Activated CD8-positive, alpha-beta memory T cell treated with anti-CD3 and anti-CD28 coated beads, Interleukin-2, amount 10 ng/mL, durations not matched to agents 7 days and 5 days (primary cell): ENCODE measurements at places on chromosomes 1 and 21. TPM values are rescaled to one million over a fixed set of nuclear protein-coding genes. Genes with fewer than 3 reads are reported as not detected.

- no peaks in the 10 kb centered on the region for H3K36me3 ChIP-seq
- no peak overlapping the region for H3K27ac ChIP-seq
Measured at GRCh38 chr1:25774206-25774803, 25.7 kb upstream of the SELENON start.

GRCh38 chr1:205935869-205936268 is 7.4 kb downstream of the SLC26A9 start:
- no peak overlapping the region for H3K4me3 ChIP-seq
- H3K27ac ChIP-seq, result no peak overlapping the region
- DNase-seq, result no peak
- H3K4me1 ChIP-seq, result no peaks in the 10 kb centered on the region

Gene ARHGAP30
- 273 TPM for total RNA-seq

GRCh38 chr1:173894189-173894588 is 22.9 kb downstream of the SERPINC1 start:
- H3K4me3 ChIP-seq, result no peak overlapping the region
- H3K27me3 ChIP-seq, result no peaks in the 10 kb centered on the region
- no peak for DNase-seq
- H3K4me1 ChIP-seq, result no peaks in the 10 kb centered on the region
- peaks cover 21% of the 10 kb centered on the region for H3K36me3 ChIP-seq

DNA sequence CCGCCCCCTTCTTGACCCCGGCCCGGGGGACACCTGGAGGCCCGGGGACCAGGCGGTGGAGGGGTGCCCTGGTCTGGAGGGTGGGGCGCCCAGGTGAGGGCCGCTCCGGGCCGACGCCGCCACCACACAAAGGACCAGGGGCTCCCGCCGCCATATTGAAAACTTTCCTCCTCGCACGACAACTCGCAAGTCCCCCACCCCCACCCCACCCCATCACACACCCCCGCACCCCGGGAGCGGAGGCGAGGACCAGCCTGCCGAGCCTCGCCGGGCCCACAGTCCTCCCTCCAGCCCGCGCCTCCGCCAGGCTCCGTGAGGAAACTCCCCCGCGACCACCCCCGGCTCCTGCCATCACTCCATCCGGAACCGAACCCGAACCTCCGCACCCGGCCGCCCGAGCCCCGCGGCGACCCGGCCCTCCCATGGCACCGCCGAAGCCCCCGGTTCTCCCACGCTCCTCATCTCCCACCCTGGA is 733 bp downstream of the KDM5B start:
- DNase-seq, result peak; percentile 62
- peak overlapping the region; percentile 59 for H3K27ac ChIP-seq
- peaks cover 20% of the 10 kb centered on the region for H3K27me3 ChIP-seq
- H3K4me3 ChIP-seq, result peak overlapping the region; percentile 78
- peaks cover 3% of the 10 kb centered on the region for H3K36me3 ChIP-seq

DNA sequence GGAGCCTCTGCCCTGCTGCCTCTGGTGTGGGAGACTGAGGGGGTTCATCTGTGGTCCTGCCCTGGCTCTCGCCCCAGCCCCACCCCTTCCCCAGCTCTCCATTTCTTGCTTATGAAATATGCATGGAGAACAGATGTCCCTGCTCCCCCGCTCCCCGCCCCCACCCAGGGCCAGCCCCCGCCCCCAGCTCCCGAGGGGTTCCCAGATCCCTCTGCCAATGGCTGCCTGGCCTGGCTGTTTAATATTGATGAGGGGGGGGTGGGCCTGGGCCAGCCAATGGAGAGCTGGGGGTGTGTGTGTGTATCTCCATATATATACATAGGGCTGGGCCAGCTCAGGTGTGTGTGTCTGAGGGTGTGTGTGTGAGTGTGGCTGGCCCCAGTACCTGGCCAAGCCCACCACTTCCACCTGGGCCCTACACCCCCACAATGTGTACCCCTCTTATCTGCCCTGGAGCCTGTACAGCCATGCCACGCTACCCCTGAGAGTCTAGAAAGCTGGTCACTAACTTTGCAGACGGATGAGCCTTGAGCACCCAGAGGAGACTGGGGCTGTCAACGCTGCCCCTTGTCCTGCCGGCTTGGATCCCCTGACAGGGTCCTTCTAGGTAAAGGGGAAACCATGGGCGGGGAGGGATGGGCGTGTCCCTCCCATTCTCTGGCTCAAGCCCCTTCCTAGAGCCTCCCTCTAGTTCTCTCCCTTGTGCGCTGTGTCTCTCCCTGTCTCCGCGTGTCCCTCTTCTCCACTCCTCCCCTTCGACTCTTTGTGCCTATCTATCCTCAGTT is at the start of gene NHLH1:
Gene NHLH1 (plus strand): TSS at position 341 of the 785 bp plus-strand sequence. CDS start 3,661 bp downstream, outside the sequence.
- no peaks in the 10 kb centered on the region for H3K27me3 ChIP-seq
- peak within 1 kb of the TSS; percentile 22 for H3K27ac ChIP-seq
- peaks cover 2% of the 10 kb centered on the region for H3K4me1 ChIP-seq

GRCh38 chr1:150566589-150567340 is 12.6 kb downstream of the MCL1 start:
- peak overlapping the region; percentile 98 for H3K27ac ChIP-seq
- no peak for DNase-seq
- peaks cover 87% of the 10 kb centered on the region for H3K4me1 ChIP-seq

DNA sequence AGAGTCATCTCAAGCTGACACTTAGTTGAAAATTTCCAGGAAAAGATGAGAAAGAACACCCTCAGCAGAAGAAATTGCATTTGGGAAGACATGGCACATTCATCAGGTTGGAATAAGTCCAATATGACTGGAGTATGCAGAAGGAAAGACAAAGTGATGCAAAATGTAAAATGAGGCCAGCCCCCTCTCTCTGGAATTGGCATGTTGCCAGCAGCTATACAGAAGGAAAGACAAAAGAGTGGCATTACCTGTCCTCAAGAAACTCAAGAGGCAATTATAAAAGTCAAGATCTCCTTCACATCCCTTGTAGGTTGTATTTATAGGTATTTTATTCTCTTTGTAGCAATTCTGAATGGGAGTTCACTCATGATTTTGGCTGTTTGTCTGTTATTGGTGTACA is 426.3 kb downstream of the AGBL4 start:
- H3K36me3 ChIP-seq, result no peaks in the 10 kb centered on the region
- no peak for DNase-seq
- H3K27me3 ChIP-seq, result no peaks in the 10 kb centered on the region
- H3K27ac ChIP-seq, result no peak overlapping the region
- H3K4me1 ChIP-seq, result no peaks in the 10 kb centered on the region

Gene KRTAP13-3
- total RNA-seq, result not detected

DNA sequence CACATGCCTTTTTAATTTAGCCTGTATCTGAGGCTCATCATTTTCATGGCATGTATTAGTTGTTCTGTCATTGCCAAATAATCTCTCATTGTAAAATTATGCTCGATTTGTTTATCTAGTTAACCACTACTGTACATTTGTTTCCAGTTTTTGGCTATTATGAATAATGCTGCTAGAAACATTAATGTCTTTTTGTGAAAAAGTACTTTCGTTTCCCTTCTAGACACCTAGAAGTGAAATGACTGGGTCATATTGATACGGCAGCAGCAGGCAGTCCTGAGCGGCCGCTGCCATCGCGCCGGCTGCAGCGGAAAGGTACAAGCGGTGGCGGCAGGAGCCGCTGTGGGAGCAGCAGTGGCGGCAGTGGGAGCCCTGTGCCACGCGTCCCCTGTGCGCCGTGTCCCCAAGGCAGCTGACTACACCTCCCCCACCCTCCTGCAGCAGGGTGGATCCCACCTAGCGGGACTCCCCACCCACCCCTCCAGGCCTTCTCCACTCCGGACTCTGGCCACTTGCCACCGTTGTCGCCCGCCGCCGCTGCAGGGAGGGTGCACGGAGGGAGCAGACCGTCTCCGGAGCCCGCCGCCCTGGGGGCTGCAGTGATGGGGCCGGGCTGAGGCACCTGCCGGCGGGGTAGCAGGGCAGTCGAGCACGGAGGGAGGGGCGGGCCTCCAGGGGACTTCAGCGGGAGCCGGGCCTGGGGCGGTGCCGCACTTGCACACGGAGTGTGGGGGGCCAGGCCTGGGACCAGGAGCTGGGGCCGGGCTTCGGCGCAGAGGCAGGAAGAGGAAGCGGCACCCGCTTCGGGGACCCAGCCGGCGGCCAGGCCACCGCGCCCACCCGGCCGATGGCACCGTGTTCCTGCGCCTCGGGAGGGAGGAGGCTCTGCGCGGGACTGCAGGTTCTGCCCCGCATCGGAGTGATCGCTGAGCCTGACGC is 66.8 kb upstream of the RGS7 start:
- H3K4me3 ChIP-seq, result no peak overlapping the region
- H3K27me3 ChIP-seq, result peaks cover 47% of the 10 kb centered on the region
- H3K36me3 ChIP-seq, result peaks cover 2% of the 10 kb centered on the region
- peak; percentile 49 for DNase-seq
- H3K4me1 ChIP-seq, result peaks cover 2% of the 10 kb centered on the region

DNA sequence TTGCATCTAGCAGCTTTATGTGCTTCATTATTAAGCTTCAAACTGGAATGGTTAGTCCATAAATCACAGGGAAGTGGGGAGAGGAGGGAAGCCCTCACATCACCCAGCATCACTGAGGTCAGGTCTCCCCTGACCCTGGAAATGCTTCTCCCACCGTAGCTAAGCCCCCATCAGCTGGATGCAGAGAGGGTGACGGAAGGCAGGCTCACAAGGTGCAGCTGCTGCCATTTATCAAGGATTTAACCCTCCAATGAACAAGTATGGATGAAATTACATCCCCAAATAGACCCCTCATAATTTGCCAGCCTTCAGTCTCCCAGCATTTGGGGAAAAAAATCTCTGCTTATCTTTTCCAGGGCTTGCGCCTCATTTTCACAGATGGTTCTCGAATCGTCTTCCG is 60.8 kb downstream of the PGM1 start:
- H3K4me1 ChIP-seq, result peaks cover 12% of the 10 kb centered on the region
- no peak overlapping the region for H3K27ac ChIP-seq
- no peak overlapping the region for H3K4me3 ChIP-seq
- no peaks in the 10 kb centered on the region for H3K27me3 ChIP-seq
- peaks cover 47% of the 10 kb centered on the region for H3K36me3 ChIP-seq
- no peak for DNase-seq
